NCI-H187 (cell line): ENCODE measurements at places on chromosomes 2 and 18.

DNA sequence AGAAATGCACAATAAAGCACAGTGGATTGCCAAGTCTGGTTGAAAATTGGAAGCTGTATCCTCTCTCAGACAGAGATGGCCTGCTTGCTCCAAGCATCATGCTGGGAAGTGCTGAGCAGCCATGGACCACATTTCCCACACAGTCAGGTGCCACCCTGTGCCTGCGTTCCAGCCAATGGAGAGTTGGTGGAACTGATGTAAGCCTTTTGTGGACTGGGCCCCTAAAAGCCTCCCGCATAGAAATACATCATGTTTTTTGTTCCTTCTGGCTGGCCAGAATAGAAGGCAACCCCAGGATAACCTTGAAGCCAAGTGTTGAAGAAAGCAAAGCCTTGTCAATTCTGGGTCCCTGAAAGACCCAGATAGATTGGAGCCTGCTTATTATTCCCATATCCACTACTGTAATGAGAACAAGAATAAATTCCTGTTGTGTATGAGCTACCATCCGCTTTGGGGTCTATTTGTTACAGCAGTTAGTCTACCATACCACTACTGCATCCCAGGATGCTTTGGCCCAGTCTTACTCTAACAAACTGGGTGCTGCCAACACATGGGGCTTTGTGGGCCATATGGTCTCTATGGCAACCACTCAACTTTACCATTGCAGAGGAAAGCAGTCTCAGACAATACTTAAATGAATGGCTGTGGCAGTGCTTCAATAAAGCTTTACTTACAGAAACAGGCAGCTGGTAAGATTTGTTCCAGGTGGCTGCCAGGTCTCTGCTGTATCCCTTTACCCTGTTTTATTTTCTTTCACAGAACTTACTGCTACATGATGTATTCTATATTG lies 65.4 kb downstream of the POLE4 start:
- no peak for DNase-seq

GRCh38 chr2:44833171-44834069 lies 108.1 kb upstream of the SIX3 start:
- no peak for DNase-seq

- DNase-seq = no peak
Observed at GRCh38 chr2:151197184-151198108, 64.2 kb downstream of the RBM43 start.

GRCh38 chr18:4035521-4035920 lies 419.6 kb downstream of the DLGAP1 start:
- DNase-seq = no peak

DNA sequence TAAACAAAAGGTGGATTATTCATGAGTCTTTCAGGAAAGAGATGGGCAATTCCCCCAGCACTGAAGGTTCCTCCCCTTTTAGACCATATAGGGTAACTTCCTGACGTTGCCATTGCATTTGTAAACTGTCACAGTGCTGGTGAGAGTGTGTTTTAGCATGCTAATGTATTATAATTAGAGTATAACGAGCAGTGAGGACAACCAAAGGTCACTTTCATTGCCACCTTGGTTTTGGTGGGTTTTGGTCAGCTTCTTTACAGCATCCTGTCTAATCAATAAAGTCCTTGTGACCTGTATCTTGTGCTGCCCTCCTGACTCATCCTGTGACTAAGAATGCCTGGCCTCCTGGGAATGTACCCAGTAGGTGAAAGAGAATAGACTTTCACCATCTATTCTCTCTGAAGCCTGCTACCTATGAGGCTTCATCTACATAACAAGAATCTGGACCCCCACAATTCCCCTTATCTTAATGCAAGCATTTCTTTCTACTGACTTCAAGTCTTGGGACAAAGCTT lies 148.7 kb downstream of the CABLES1 start:
- DNase-seq = no peak

- no peak for DNase-seq
Observed at GRCh38 chr2:227411990-227412350, 24.2 kb upstream of the SCYGR1 start.

GRCh38 chr2:137813176-137813575 lies 151.1 kb upstream of the HNMT start:
- DNase-seq = no peak

DNA sequence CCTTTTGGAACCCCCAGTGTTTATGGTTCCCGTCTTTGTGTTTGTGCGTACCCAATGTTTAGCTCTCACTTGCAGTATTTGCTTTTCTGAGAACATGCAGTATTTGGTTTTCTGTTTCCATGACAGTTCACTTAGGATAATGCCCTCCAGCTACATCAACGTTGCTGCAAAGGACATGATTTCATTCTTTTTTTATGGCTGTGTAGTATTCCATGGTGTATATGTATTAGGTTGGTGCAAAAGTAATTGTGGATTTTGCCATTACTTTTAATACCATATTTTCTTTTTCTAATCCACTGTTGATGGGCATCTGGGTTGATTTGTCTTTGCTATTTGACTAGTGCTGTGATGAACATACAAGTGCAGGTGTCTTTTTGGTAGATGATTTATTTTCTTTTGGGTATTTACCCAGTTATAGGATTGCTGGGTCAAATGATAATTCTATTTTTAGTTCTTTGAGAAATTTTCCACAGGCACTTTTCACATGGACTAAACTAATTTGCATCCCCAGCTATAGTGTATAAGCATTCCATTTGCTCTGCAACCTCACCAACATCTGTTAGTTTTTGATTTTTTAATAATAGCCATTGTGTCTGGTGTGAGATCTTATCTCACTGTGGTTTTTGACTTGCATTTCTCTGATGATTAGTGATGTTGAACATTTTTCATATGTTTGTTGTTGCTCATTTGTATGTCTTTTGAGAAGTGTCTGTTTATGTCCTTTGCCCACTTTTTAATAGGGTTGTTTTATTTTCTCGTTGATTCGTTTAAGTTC lies 63.6 kb downstream of the CERS6 start:
- no peak for DNase-seq

DNA sequence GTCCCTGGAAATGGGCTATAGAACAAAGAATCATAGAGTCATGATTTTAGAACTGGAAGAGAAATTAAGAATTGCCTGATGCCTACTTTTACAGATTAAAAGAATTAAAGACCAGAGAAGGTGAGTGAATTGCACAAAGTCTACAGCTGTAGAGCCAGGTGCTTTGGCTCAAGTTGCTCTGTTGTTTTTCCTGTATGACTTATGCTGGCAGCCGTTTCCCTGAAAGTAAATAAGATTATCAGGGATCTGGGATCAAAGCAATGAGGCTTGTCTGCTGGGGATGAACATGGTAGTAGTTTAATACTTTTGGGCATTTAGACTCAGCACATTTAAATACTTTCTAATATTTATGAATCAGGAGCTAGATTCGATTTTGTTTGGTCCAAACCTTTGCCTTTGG lies 166.9 kb downstream of the PRPF40A start:
- no peak for DNase-seq

DNA sequence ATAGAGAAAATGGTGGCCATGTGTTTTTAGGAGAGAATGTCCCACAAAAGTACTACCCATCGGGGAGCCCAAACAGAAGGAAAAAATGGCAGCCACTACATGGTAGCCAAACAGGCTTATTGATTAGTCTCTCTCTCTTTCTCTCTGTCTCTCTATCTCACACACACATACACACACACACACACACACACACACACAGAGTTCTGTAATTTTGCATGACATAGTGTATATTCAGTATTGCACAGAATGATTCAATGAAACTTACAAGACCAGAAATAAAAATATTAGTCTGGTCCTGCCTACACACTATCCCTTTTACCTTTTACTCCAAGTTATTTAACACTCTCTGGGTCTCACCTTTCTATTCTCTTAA lies 124.8 kb upstream of the SLC39A10 start:
- DNase-seq = no peak

- DNase-seq = peak; percentile 74
Observed at GRCh38 chr2:9010866-9011265, 7.4 kb upstream of the MBOAT2 start.

- no peak for DNase-seq
Observed at GRCh38 chr18:9233771-9234440, 97.3 kb downstream of the ANKRD12 start.
